ENCODE measurements at places on chromosomes 5 and 9.

GRCh38 chr5:39218482-39219402 lies 621 bp downstream of the FYB1 start:
- DNase-seq, result peak; percentile 45

- no peak for DNase-seq
Measured at GRCh38 chr9:121675969-121676822, 24.8 kb downstream of the DAB2IP start.

DNA sequence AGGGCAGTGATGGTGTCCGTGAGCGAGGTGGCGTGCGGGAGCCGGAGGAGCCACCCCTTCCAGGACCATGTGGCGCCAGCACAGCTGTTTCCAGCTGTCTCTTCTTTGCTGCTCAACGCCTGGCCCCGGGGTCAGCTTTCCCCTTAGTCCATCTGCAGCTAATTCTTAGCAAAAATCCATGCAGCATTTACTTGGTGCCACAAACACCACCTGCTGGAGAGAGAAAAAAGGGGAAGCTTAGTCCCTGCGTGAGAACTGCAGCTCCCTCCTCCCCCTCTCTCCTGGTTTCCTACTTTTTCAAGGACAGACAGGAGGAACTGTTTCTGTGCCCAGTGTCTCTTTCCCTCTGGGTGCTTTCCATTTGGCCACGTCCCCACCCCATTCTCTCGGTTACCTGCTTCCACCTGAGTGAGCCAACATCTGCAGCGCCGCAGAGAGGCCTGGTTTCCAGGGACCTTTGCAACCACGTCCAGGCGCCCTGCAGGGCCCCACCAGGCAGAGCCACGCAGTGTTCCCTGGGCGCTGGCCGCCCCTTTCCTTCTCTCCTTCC lies 3.4 kb downstream of the SLC6A19 start:
- DNase-seq, result peak; percentile 30

- no peak for DNase-seq
Measured at GRCh38 chr5:110414360-110414759, 312.1 kb downstream of the TMEM232 start.

- no peak for DNase-seq
Measured at GRCh38 chr9:123686829-123687192, 243.1 kb downstream of the DENND1A start.

GRCh38 chr5:157545610-157546310 lies 29.8 kb downstream of the ADAM19 start:
- no peak for DNase-seq

DNA sequence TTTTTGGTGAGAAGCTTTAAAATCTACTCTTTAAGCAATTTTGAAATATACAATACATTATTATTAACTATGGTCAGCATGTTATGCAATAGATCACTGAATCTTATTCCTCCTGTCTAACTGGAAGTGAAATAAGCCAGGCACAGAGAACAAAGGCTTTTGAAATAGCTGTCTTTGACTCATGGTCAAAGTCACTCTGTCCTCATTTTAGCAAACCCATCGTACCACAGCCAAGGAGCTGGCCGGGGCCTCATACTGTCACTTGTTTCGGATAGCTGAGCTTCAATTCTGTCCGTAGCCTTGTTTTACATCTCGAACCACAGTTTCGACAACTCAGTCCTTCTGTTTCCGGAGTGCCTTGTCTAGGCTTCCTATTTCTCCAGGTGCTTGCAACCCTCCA lies 19.2 kb downstream of the ADCY2 start:
- DNase-seq, result no peak

DNA sequence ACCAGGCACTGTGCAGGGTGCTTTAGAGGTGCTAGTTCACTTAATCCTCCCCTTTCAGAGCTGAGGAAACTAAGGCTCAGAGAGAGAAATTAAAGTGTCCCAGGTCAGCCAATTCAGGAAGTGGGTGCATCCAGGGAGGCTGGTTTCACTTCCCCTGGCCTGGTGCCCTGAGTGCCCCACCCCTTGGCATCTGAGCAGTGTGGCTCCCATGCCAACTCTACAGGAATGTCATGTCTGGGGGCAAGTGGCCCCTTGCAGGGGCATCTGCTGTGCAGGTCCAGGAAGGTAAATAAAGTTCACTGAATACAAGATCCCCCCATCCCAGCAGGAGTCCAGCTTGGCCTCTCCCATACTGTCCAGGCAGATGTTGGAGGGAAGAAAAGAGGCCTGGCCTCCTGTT lies 4.4 kb upstream of the N4BP3 start:
- peak; percentile 47 for DNase-seq

- DNase-seq, result peak; percentile 48
Measured at GRCh38 chr5:173204185-173204979, 30.6 kb downstream of the NKX2-5 start.

GRCh38 chr9:109497226-109498153 lies 617 bp downstream of the PTPN3 start:
- no peak for DNase-seq

DNA sequence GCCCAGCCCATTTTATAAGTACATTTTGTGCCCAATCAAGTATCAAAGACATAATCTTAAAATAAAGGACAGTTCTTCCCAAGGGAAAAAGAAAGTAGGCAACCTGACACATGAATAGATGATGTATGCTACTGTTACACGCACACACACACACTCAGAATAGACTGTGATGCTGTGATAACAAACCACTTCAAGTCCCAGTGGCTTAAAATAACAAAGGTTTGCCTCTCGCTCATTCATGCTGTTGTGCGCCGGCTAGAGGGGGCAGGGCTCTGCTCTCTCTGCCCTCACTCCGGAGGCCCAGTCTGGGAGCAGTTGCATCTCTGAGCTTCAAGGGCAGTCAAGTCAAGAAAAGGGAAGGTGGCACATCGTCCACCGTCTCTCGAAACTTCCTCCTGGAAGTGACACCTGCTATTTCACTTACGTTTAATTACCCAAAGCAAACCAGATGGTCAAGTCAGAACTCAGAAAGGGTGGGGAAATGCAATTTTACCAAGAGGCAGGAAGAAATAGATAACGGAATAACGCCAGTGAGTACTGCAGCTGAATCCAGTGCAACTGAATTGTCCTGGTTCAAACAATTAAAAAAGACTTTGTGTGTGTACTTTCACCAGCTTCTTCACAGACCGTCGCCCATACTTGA lies 43.3 kb downstream of the ANKRD33B start:
- no peak for DNase-seq

DNA sequence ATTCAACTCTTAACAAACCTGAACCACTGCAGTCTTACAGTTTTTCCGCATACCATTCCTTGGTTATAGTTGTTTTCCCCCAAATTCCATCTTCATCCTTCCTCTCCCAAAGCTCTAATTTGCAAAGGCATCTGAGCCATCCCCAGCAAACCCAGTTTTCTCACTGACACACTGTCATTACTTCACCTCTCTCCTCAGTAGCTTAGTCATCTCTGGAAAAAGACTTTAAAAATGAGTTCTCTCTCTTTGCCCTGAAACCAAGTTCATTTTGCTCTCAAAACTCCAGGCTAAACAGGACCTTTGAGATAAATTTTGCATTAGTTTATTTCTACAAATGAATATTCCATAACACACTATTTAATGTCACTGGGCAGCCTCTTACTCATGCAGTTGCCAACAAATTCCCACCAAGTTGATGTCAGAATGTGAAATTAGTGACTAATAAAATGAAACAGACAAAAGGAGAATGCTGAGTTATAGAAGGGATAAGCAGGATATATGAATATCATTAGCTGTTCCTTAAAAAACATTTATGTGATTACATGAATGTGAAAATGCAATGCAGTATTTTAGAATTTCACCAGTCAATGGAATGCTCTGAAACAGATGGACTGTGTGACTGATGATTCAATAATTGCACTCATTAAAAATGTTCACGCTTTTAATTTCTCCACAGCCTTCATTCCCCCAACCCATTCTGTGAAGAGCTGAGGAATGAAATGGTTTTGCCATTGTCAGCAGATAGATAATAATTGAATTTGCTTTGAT lies 107.4 kb upstream of the DMAC1 start:
- DNase-seq, result no peak

GRCh38 chr5:153276151-153276550 lies 214.3 kb upstream of the GRIA1 start:
- DNase-seq, result peak; percentile 18

DNA sequence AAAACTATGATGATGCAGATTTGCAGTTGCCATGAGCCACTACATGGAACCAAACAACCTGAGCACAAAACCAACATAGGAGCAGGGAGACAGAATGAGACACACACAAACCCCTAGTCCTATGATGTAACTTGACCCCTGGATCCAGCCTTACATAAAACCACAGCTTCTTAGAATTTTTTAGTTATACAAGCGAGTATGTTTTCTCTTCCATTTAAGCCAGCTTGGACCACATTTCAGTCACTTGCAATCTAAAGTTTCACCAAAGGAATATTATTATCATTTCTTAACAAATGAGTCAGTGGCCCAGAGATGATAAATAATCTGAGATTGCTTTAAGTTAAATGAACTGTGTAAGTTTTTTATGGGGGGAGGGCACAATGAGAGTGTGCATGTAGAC lies 6.8 kb downstream of the SPOCK1 start:
- no peak for DNase-seq

GRCh38 chr9:79213417-79214125 lies 358.2 kb upstream of the TLE4 start:
- DNase-seq, result no peak

GRCh38 chr5:136191304-136192014 lies 1.5 kb downstream of the SMIM32 start:
- DNase-seq, result peak; percentile 43

GRCh38 chr9:88996046-88996920 lies 5.0 kb downstream of the S1PR3 start:
- no peak for DNase-seq

- DNase-seq, result no peak
Measured at GRCh38 chr5:433836-434235, 9.1 kb upstream of the EXOC3 start.

GRCh38 chr9:129285979-129286772 lies 108.1 kb upstream of the IER5L start:
- DNase-seq, result no peak

DNA sequence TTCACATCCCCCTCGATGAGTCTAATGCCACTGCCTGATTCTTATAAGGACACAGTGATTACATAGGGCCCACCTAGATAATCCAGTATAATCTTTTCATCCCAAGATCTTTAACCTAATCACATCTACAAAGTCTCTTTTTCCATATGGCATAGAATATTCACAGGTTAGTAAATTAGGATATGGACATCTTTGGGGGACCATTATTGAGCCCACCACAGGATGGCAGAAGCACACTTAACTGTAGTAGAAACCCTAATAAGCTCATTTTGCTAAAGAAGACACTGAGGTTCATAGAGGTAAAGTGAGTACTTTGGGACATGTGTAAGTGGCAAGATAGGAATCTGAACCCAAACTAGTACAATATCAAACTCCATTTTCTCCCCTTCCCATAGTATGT lies 38.9 kb downstream of the ASTN2 start:
- no peak for DNase-seq

- DNase-seq, result no peak
Measured at GRCh38 chr9:113973963-113974413, 97.9 kb downstream of the ZNF618 start.

DNA sequence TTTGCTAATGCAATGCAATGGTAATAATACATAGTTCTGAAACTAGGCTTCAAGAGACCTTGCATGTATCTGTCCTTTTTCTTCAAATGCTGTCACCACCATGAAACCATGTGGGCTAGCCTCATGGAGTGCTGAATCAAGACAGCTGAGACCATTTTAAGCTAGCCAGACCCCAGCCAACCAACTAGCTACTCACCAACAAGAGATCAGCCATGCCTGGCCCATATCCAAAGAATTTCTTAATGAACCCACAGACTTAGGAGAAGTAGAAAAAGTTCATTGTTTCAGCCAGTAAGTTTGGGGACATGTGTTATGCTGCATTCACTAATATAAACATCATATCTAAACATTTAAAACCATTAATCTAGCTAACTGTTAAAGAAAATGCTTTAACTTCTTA lies 139.8 kb upstream of the EDIL3 start:
- DNase-seq, result no peak

DNA sequence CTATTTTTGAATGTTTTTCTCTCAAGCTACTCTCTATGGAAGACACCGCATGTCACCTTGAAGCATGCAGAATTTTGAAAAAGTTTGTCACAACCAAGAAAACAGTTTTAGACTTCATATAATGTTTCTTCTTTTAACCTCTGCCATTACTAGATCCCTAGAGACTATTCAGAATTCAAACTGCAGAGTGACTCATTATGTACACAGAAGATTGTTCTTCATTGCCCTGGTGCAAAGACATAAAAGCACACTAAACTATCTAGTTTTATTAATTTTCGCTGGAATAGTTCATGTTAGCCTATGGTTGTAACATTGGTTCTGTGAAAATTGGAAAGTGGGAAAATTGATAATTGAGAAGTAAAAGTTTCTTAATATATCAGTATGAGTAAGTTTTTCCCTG lies 18.4 kb downstream of the F2RL2 start:
- no peak for DNase-seq

- peak; percentile 62 for DNase-seq
Measured at GRCh38 chr9:128412120-128412790, 8.4 kb upstream of the CERCAM start.

- DNase-seq, result no peak
Measured at GRCh38 chr5:39761199-39761950, 336.6 kb upstream of the DAB2 start.

DNA sequence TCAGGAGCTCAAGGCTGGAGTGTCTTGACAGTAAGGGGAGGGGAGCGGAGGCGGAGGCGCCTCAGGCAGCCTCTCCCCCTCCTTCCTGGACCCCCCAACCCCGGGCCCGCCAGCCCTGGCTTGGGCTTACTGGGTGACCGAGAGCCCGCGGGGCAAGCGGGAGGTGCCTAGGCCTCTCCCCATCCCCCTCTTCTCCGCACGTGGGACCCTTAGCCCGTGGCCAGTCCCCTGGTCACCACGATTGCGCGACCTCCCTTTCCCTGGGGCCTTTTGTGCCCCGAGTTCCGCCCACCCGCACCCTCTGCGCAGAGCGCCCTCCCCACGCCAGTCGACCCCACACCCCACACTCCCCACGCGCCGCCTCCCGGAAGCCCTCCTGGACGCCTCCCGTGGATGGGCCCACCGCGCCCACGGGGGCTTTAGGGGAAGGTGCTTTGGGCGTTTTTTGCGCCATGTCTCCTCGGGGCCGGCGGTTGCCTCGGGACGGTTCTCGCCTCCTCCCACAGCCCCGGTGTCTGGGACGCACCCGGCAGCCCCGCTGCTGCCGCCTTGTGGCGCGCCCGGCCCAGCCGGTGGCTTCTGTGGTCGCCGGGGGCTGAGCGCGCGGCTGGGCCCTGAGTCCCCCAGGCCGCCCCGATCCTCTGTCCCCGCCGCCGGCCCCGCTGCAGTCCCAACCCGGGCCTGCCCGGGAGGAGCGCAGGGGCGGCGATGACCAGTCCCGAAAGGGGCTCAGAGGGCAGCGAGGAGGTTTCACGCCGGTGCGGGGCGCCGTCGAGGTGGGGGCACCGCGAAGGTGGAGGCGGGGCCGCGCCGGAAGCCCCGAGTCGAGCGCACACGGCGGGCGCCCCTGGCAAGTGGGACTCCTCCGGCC lies 3.2 kb downstream of the TOR4A start:
- DNase-seq, result peak; percentile 27

GRCh38 chr5:9160747-9161146 lies 385.1 kb downstream of the SEMA5A start:
- DNase-seq, result no peak

All from suppressor macrophage treated with lipopolysaccharide for 1 hour (primary cell).